ENCODE measurements at places on chromosomes 13 and 19. TPM values are rescaled to one million over a fixed set of nuclear protein-coding genes. Genes with fewer than 3 reads are reported as not detected.

- DNase-seq, result no peak
These were observed 28.0 kb downstream of the MEGF8 start for GRCh38 chr19:42353341-42354015.

GRCh38 chr13:75479102-75479740 lies 2.7 kb downstream of the TBC1D4 start:
- DNase-seq, result no peak

GRCh38 chr13:43294412-43294811 lies 271.0 kb downstream of the DNAJC15 start:
- DNase-seq, result no peak

GRCh38 chr19:47446534-47447469 lies 24.9 kb downstream of the SLC8A2 start:
- peak; percentile 96 for DNase-seq

GRCh38 chr13:43981091-43981490 lies 101.4 kb downstream of the LACC1 start:
- peak; percentile 75 for DNase-seq

DNA sequence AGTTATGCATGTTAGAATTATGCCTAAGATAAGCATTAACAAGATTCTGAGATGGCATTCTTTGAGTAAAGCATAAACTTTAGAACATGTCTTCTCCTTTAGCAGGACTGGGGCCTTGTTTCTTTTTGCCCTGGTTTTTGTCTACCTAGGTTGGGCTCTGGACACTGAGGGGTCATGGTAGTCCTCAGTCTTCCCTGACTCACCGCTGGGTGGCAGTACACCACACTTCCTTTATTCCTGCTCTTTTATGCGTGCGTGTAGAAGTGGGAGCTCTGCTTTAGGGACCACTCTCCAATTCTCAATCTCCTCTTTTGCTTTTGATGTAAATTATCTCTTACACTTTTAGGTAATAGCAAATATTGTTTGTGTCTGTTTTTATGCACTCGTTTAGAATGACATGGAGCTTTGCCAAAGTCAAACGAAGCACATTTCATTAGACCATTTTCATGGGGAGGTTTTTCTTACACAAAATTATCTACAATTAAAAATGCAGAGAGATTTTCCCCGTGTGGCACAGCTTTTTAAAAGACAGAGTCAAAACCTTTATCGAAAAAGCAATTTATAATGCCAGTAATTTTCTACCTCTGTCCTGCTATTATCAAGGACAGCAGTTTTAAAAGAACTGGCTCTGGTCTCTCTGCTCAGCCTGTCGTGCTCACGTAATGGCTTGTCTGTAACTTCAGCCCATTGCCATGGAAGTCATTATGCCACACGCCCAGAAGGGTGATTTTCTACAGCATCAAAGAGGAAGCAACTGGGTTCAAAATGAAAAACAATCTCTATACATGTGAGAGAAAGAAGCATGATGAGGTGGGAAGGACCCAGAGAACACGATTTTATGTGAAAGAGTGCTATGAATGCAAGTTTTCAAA lies 413.9 kb downstream of the COG6 start:
- peak; percentile 73 for DNase-seq

DNA sequence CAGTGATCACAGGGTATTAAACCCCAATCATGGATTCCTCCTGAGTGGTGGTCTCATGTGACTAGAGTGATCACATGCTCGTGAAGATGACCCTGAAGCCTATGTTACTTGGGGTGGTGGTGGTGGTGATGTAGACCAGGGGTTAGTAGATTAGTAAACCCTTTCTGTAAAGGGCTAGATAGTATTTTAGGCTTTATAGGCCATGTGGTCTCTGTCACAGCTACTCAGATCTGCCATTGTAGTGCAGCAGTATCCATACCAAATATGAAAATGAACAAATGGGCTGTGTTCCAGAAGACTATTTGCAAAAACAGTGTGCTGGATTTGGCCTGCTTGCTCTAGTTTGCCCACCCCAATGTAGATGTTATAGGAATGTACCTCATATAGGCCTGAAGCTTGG lies 9.4 kb downstream of the NDFIP2 start:
- no peak for DNase-seq

- no peak for DNase-seq
These were observed 24.1 kb upstream of the NDFIP2 start for GRCh38 chr13:79456656-79457365.

GRCh38 chr19:1028062-1028926 lies 1.9 kb downstream of the CNN2 start:
- DNase-seq, result peak; percentile 77

DNA sequence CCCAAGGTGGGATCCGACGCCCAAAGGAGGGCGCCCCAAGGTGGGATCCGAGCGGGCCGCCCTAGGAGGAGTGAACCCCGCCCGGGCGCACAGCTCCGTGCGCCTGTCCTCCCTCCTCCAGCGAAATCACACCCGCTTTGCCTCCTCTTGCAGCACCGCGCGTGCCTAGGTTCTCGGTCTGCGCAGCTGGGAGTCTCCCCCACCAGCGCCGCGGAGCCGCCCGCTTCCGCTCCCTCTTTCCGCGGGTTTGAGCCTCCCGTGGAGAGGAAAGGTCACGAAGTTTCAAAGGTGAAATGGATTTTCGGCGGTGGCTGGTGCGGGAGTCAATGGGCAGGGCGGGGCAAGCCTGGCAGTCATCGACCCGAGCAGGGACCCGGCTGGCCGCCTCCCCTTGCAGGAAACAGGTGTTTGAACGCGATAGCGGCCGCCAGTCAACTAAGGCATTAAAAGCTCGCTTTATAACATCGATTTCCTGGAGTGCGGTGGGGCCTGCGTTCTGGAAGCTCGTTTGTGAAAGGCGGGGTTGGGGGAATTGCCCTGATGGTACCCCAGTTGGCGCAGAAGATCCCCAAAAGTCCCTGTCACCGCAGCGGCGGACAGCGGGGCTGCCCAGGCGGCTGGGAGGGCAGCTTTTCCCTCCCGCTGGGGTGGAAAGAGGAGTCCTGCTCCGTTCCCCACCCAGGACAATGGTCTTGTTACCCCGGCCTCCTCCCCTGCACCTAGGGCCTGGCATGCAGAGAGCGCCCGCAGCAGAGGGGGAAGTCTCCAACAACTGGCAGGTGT lies 9.0 kb upstream of the SOX1 start:
- DNase-seq, result peak; percentile 56

DNA sequence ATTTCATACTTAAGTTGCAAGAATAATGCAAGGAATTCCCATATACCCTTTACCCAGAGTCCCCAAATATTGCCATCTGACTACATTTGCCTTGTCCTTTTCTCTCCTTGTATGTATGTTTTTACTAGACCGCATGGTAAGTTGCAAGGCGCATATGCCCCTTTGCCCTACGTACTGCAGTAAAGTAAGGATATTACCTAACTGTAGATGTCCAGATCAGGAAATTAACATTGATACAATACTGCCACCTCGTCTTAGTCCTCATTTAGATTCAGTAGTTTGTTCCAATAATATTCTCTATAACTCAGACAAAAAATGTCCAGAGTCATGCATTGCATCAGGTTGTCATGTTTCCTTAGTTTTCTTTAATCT lies 9.3 kb downstream of the SAFB start:
- DNase-seq, result no peak

Gene CEACAM16
- total RNA-seq, result not detected

Gene ZNF787
- total RNA-seq, result 55.8 TPM

Gene SIAH3
- total RNA-seq, result not detected

Gene CLIP3
- total RNA-seq, result 19.7 TPM

Gene NLRP11
- not detected for total RNA-seq

Gene NRTN
- 4.6 TPM for total RNA-seq

Gene ZNF223
- 4.3 TPM for total RNA-seq

Measured in H9 (cell line).